ENCODE measurements at places on chromosomes 7 and 10.
A peak's percentile ranks its signal among the peaks of the same experiment; 100 is the strongest.

GRCh38 chr10:36117890-36118289, 475.8 kb upstream of the FZD8 start:
- DNase-seq: no peak

DNA sequence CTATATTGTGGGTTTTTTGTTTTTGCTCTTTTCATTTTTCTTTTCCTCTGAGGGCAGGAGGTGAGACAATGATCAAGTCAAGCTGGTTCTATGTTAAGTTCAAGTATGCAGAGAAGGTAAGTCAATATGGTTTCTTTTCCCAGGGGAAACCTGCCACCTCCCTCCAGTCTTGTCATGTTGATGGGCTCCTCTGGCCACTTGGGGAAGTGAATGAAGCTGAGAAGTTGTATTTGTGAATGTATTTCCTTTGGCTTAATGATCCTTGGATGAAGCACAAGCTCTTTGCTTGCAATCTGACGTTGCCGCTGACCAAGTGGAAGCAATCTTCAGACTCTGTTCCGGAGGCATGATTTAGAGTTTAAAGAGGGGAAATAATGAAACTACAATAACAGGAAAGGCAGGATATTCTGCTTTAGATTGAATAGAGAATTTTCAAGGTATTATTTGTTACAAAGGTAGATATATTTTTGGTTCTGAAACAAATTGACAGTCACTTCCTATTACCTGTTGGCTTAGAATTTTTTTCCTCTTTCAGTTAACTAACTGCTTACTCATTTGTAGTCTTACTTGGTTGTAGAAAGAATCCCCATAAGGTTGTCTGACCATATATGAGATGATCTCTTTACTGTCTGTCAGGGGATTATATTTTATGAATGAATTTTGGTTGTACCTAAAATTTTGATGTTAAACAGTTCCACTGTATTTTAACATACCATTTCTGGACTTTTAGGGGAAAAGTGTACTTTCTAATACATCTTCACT, 369.6 kb downstream of the AUTS2 start:
- DNase-seq: peak; percentile 51

DNA sequence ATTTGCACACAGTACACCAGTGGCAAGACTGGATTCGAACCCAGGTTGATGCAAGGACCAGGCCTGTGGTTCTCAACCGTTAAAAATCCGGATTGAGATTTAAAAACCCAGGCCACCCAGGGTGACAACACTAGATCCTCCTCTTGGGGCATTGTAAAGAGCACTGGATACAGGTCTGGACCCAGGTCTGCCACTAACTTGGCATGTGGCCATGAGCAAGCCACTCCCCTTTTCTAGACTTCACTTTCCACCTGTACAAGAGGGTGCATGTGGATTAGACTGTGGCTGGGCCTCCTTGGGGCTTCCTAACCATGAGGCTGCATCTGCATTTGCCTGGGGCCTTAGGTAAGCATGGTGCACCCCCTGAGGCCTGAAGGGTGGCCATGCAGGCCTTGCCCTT, 21.7 kb upstream of the SLC29A3 start:
- DNase-seq: no peak

GRCh38 chr10:121851786-121852185, 76.0 kb downstream of the ATE1 start:
- DNase-seq: no peak

DNA sequence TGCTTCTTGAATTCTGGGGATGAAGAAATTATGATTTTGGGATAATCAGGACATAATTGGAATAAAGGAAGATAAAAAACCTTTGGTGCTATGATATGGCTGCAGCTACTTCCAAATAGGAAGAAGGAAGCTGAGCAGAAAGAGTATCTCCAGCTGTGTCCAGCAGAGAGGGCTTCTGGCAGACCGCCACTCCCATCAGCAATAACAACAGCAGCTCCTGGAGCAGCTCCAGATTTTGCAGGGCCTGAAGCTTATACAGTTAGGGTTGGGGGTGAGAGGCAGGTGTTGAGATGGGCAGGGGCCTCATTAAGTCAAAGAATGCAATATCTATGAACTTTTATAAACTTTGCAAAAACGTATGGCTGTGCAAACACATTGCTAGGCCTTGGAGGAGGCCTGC, 62.3 kb downstream of the C10orf120 start:
- DNase-seq: peak; percentile 87

DNA sequence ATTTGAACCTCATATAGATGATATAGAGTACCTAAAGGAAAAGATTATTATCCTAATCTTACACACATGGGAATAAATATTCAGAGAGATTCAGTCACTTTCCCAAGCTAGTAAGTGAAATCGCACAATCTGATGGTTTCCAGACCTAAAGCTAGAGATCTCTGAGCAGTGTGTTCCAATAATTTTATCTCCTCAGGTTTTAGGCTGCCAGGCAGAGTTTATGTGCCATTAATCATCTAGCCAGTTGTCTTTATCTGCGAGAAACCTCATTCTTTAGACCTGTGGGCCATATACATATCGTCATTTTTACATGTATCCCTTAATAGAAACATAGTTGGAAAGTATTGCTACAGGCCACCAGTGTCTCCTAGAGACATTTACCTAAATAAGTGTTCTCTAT, 647.2 kb upstream of the STEAP1 start:
- DNase-seq: no peak

GRCh38 chr7:76358481-76359110, at the start of gene YWHAG:
Gene YWHAG, minus strand, starts transcription at chr7:76358991. Its CDS starts 183 bp downstream, at chr7:76358808.
- DNase-seq: peak; percentile 95

DNA sequence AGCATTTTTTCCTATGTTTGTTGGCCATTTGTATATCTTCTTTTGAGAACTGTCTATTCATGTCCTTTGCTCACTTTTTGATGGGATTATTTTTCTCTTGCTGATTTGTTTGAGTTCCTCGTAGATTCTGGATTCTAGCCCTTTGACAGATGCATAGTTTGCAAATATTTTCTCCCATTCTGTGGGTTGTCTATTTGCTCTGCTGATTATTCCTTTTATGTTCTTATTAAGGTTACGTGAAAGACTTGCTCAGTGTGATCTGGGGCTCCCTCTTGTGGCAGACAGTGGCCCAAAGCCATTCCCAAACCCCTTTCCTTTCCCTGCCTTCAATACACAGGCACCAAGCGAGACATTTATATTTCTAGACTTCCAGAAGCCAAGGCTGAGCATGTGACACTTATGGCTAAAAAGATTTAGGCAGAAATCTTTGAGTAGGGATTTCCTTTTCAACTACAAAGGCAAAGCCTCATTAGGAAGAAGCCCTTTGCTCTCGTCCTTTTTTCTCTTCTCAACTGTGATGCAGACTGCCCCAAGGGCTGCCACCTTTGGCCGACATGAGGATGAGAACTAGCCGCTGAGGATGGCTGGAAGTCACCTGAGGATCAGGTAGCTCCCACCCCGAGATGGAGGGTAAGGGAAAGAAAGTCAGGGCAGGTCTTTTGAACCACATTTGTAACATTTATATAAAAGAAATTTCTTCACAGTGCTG, 23.6 kb downstream of the ST8SIA6 start:
- DNase-seq: peak; percentile 88

DNA sequence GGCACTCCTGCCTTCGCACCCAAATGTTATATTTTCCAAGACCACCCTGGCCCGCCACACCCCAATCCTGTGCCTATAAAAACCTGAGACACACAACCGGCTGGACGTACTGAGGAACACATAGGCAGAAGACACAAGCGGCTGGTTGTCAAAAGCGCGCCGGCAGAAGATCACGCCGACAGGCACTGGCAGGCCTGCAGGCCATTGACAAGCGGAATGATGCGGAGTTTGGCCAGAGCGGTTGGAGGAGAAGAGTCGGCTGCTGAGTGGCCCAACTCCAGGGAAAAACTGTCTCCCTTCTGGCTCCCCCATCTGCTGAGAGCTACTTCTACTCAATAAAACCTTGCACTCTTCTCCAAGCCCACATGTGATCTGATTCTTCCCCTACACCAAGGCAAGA, 39.7 kb upstream of the SAMD8 start:
- peak; percentile 35 for DNase-seq

DNA sequence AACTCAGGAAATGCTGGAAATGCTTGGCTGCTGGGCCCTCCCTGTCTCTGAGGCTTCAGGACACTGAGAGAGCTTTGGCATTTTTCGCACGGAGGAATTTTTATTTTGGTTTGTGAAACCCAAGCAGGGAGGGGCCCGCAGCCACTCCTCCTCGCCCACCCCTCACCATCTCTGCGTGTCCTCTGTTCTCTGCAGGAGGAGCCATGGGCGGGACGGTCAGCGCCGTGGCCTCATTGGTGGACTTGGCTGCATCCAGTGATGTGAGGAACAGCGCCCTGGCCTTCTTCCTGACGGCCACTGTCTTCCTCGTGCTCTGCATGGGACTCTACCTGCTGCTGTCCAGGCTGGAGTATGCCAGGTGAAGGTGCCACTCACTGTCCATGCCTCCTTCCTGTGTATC, 36.8 kb downstream of the SLC29A3 start:
- no peak for DNase-seq

GRCh38 chr10:3853547-3854303, 68.7 kb upstream of the KLF6 start:
- DNase-seq: no peak

GRCh38 chr10:114856544-114857287, 35.1 kb downstream of the FHIP2A start:
- no peak for DNase-seq

- DNase-seq: no peak
These were observed 63.7 kb downstream of the PRKCQ start for GRCh38 chr10:6516281-6516928.

- no peak for DNase-seq
These were observed 116.2 kb downstream of the BAMBI start for GRCh38 chr10:28793482-28793881.

GRCh38 chr10:32317795-32318357, 29.1 kb downstream of the EPC1 start:
- DNase-seq: no peak

GRCh38 chr7:123367031-123367430, 167.3 kb upstream of the SLC13A1 start:
- no peak for DNase-seq

DNA sequence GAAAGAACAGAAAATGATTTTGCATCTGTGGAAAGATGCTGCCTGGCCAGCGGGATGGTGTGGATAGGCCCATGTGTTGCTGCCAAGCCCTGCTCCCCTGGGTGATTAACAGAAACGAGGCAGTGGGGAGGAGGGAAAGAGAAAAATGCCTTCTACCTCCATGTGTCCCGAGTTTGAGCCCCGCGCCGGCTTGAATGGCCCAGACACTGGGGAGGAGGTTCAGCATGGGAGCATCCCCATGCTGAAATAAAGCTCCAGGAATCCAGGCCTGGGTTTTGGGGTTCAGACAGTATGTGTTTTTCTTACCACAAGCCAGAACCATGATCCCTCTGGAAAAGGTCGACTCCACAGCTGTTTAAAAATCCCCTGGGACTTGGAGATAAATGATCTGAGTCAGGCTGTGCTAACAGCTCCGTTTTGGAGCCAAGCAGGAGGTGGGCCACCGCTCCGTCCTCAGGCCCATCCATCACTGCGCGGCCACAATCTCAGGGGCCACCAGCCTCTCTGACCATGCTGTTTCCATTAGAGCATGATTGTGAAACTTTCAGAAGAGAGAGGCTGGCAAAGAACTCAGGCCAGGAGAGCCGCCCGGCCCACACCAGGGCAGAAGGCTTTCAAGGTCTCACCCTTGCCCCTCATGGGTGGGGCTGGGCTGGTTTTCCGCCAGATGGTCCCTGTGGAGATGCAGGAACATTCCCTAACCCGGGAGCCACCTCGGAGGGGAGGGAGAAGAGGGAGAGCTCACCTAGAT, 299.7 kb downstream of the ZEB1 start:
- peak; percentile 55 for DNase-seq

DNA sequence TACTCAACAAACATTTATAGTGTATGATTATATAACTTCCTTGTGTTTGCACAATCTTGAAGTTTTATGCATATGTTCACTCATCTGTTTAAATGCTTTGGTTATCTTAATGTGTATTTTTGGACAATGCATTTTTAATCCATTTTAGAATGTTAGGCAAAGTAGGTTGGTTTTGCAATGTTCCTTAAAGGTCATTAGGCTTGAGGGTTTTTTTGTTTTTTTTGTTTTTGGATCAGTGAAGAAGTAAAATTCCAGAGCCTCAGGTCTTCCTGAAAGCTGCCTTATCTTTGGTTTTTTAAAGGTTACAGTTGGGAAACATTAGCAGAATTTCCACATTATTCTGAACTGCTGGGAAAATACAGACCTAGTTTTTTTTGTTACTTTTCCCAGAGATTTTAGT, 12.8 kb downstream of the MDFIC start:
- no peak for DNase-seq

DNA sequence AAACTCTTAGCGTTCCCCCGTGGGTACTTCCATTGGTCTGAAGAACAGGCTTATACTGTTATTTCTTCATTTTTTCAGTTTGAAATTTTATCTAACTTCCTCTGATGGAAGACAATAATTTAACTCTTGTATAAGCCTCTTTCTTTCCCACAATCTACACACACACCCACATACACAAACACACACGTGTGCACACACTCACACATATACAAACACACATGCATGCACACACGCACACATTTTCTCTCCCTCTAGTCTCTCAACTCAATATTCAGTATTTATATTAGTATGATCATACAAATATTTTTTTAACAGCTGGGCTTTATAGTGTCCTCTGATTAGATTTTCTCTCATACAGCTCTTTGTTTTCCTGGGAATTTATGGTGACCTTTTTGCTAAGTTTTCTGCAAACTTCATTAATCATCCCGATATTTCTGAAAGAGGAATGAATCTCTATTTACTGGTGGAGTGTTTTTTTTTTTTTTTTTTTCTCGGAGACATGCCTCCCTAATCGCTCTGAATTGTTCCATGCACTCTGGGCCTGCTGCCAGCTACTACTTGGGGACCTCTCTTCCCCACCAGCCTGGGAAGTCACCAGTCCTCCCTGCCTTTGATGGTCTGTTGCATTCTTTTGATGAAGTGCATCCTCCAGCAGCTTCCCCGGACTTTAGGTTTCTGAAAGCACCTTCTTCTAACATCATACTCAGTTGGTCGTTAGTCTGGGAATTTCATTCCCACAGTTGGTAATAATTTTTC, 75.5 kb downstream of the ZNF777 start:
- peak; percentile 5 for DNase-seq

- no peak for DNase-seq
These were observed 675.2 kb upstream of the GALNT17 start for GRCh38 chr7:70456719-70457118.

DNA sequence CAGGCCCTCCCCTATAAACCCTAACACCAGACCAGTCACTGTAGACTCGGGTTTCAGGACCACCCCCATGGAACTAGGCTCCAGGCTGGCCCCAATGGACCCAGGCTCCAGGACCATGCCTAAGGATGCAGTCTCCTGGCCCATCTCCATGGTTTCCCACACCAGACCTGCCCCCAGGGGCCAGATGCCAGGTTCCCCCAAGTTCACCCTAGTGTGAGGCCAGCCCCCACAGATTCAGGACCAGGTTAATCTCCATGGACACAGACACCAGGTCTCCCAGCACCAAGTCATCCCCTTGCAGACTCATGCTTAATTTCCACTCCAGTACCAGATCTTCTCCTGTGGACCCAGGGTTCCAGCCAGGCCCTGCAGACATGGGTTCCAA, 103.8 kb upstream of the LANCL2 start:
- DNase-seq: no peak

Measured in tongue (tissue), 3 donors.